Ascending aorta (tissue), 2 donors: ENCODE measurements at places on chromosomes 16 and 17. TPM values are rescaled to one million over a fixed set of nuclear protein-coding genes. Genes with fewer than 3 reads are reported as not detected.

The RNF222 gene
- total RNA-seq, result not detected

The SLFN13 gene
- total RNA-seq, result 7.1 TPM

The INCA1 gene
- total RNA-seq, result not detected

- no peaks in the 10 kb centered on the region for H3K4me1 ChIP-seq
- H3K4me3 ChIP-seq, result no peak overlapping the region
- H3K27ac ChIP-seq, result no peak overlapping the region
- DNase-seq, result no peak
- no peaks in the 10 kb centered on the region for H3K27me3 ChIP-seq
- no peaks in the 10 kb centered on the region for H3K36me3 ChIP-seq
Observed at GRCh38 chr16:56121156-56121500, 70.2 kb upstream of the GNAO1 start.

The ANKRD40CL gene
- total RNA-seq, result not detected

- no peaks in the 10 kb centered on the region for H3K36me3 ChIP-seq
- no peak overlapping the region for H3K27ac ChIP-seq
- no peaks in the 10 kb centered on the region for H3K27me3 ChIP-seq
Observed at GRCh38 chr16:9300252-9300651, 208.8 kb downstream of the HAPSTR1 start.

GRCh38 chr16:72467157-72467759 lies 295.3 kb upstream of the PMFBP1 start:
- H3K27me3 ChIP-seq, result no peaks in the 10 kb centered on the region
- H3K4me3 ChIP-seq, result no peak overlapping the region
- DNase-seq, result no peak
- H3K27ac ChIP-seq, result no peak overlapping the region

The MBTPS1 gene
- 95.6 TPM for total RNA-seq

GRCh38 chr17:9958586-9959281 lies 53.7 kb upstream of the RCVRN start:
- no peak overlapping the region for H3K27ac ChIP-seq
- no peaks in the 10 kb centered on the region for H3K4me1 ChIP-seq
- H3K27me3 ChIP-seq, result no peaks in the 10 kb centered on the region

- peak; percentile 89 for DNase-seq
- H3K27me3 ChIP-seq, result no peaks in the 10 kb centered on the region
- H3K4me1 ChIP-seq, result no peaks in the 10 kb centered on the region
- no peak overlapping the region for H3K4me3 ChIP-seq
- peaks cover 37% of the 10 kb centered on the region for H3K36me3 ChIP-seq
Observed at GRCh38 chr17:39174920-39175694, 9.1 kb upstream of the ARL5C start.

GRCh38 chr16:29688172-29688571 lies 9.2 kb downstream of the QPRT start:
- H3K36me3 ChIP-seq, result no peaks in the 10 kb centered on the region
- H3K4me1 ChIP-seq, result no peaks in the 10 kb centered on the region
- no peak for DNase-seq
- H3K4me3 ChIP-seq, result no peak overlapping the region
- no peak overlapping the region for H3K27ac ChIP-seq

DNA sequence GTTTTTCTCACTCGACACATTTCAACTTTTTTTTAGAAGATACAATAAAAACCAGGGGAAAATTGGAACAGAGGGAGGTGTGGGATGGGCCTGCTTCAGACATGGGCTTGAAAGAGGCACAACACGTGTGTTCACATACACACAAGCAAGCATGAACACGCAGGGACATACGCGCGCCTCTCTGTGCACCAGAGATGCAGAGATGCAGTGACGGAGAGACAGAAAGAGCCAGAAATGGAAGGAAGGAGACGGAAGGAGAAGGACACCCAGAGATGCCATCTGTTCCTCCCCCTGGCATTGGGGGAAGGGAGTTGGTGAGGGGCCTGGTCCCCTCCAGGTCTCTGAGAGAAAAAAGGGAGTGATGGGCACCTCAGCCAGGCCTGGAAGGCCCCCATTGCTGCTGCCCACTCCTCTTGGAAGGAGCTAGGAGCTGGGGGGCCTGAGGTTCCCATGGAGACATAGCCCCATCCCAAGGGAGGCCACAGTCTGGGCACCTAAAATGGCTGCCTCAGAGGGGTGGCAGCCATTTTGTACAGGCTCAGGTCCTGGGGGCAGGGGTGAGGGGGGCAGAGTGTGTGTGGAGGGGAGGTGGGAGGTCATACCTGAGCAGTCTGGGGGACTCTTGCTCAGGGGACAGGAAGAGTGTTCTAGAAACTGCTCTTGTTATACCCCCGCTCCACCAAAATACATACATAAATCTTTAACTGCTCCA lies 3.8 kb upstream of the NEUROD2 start:
- H3K4me3 ChIP-seq, result no peak overlapping the region
- no peak overlapping the region for H3K27ac ChIP-seq
- H3K36me3 ChIP-seq, result no peaks in the 10 kb centered on the region
- H3K4me1 ChIP-seq, result peaks cover 5% of the 10 kb centered on the region
- H3K27me3 ChIP-seq, result peaks cover 23% of the 10 kb centered on the region
- no peak for DNase-seq

The TANGO6 gene
- 3.7 TPM for total RNA-seq

The TEKT1 gene
- total RNA-seq, result not detected

The APOBR gene
- total RNA-seq, result 1.2 TPM

GRCh38 chr16:777826-778225 lies 10.4 kb downstream of the RPUSD1 start:
- no peaks in the 10 kb centered on the region for H3K36me3 ChIP-seq
- no peak overlapping the region for H3K27ac ChIP-seq
- H3K4me1 ChIP-seq, result no peaks in the 10 kb centered on the region

The CDRT15 gene
- total RNA-seq, result not detected

- H3K27me3 ChIP-seq, result no peaks in the 10 kb centered on the region
- no peaks in the 10 kb centered on the region for H3K4me1 ChIP-seq
- no peak overlapping the region for H3K27ac ChIP-seq
- H3K4me3 ChIP-seq, result no peak overlapping the region
Observed at GRCh38 chr17:82127315-82127595, 29.2 kb upstream of the FASN start.

- no peaks in the 10 kb centered on the region for H3K27me3 ChIP-seq
- no peak for DNase-seq
- H3K36me3 ChIP-seq, result peaks cover 25% of the 10 kb centered on the region
- H3K4me3 ChIP-seq, result no peak overlapping the region
Observed at GRCh38 chr17:4535667-4536258, 19.4 kb downstream of the MYBBP1A start.

The ARHGAP44 gene
- total RNA-seq, result 19.3 TPM
